ENCODE measurements at places on chromosomes 12 and 14.

DNA sequence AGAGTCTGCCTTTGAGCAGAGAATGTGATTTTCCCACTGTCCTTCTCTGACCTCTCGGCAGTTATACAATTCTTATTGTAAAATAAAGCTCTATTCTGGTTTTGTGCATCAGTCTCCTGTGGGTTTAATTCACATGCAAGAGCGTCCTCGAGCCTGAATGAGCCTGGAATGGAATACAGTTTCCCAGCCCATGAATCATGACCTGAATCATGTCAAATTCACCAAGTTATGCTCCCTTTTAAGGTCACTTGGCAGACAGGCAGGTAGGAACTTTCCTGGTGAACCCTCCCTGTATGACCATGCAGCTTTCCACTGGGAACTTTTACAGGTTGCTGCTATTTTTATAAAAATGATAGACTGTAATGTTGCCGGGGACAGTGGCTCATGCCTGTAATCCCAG lies 41.7 kb downstream of the BICD1 start:
- DNase-seq: peak; percentile 82

GRCh38 chr12:117649796-117650195 lies 288.4 kb upstream of the NOS1 start:
- DNase-seq: no peak

GRCh38 chr14:59091976-59092375 lies 96.5 kb upstream of the DAAM1 start:
- DNase-seq: no peak

GRCh38 chr14:68268719-68269118 lies 449.1 kb downstream of the RAD51B start:
- no peak for DNase-seq

DNA sequence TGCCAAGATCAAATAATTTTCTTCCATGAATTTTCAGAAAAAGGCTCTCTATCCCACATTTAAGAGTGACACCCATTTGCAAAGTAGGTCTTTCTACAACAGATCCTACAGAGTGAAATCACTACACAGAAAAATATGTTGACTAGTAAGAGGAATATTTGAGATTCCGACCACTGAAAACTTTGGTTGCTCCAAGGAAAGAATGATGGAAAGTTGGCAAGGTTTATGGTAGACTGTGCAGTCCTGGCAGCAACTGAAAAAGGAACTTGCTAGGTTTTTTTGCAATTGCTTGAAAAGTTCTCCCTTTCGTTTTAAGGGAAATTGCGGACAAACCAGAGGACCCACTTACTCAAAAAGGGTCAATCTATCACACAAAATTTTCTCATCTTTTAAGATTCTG lies 83.1 kb upstream of the TSPAN8 start:
- peak; percentile 38 for DNase-seq

DNA sequence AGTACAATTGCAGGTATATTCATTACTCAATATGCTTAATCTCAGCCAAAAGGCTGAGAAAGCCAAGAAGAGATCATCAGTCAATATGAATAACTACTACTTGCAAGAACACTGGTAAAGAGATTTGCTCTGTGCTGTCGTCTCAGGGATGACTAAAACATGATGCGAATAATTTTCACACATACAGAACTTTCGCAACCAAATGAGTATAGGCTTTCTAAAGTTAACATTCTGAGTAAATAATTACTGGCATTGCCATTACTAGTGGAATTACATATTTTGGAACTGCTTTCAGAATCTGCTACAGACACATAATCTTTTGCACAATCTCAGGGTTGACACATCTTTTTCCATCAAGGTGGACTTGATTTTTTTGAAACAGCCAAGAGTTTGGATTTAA lies 24.7 kb downstream of the NCKAP1L start:
- peak; percentile 46 for DNase-seq

- peak; percentile 61 for DNase-seq
These were observed 170.7 kb downstream of the NOVA1 start for GRCh38 chr14:26427097-26427496.

- no peak for DNase-seq
These were observed 36.9 kb upstream of the WDR89 start for GRCh38 chr14:63678536-63678935.
